Stimulated activated CD4-positive, alpha-beta T cell treated with anti-CD3 and anti-CD28 coated beads, Interleukin-1b, Interleukin-23, amount 100 ng/mL, for 1 hour (primary cell): ENCODE measurements at places on chromosomes 1 and 21.

- DNase-seq, result no peak
Measured at GRCh38 chr1:115076384-115076915, 12.9 kb downstream of the TSPAN2 start.

DNA sequence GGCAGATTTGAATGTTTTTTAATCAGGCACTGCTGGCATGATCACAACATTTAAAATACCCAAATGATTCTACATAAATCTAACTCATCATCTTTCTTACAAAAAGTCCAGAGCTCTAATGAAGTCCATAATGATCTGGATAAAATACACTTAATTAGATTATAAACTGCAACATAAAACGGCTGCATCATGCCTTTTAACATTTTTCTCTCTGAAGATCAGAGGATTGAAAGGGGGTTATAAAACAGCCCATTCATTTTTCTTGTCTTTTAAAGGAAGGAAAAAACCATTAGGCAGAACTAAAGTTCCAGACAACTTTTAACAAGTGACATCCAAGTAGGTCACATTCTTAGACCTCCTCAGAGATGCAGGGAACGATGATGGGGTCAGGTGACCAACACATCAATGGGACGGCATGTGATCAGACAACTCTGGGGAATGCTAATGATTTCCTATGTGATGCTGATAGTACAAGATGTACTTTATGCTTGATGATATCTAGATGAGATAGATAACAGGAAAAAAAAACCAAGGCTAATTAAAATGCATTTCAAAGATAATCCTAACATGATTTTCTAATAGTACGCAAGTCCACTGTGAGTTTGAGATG lies 455.1 kb downstream of the SMYD3 start:
- DNase-seq, result no peak

DNA sequence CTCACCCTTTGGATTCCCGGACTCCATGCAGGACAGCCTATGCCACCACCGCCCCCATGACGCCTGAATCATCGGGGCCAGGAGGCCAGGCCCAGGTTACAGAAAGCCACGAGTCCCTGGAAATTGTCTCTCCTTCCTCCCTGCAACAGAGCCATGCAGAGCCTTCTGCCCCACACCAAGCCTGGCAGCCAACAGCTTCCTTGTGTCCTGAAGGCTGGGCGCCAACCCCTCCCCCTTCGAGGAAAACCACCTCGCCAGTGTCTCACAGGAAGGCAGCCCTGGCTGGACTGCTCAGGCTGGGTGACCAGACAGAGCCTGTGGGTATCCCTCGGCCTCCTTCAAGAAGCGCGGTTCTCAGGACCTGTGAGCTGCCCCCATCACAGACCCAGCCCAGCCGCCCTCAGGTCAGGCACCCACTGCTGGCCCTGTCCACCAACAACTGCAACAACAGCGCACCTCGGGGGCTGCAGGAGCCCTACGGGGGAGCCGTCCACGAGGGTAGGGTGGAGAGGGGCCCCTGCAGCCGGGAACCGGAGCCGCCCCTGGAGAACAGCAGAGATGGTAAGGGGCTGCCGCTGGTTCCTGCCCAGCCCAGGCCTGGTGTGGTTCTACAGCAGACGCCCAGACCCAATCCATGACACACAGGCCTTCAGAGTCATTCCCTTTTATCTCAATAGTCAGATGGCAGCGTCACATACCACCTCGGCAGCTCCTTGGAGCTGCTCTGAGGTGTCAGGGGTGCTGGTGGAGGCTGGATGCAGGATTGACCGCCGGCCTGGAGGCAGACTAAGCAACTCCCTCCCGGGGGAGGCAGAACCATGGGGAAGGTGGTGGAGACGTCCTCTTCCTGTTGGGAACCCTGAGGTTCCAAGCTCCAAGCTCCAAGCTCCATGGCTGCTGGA lies 23.7 kb downstream of the KIAA1614 start:
- DNase-seq, result no peak

DNA sequence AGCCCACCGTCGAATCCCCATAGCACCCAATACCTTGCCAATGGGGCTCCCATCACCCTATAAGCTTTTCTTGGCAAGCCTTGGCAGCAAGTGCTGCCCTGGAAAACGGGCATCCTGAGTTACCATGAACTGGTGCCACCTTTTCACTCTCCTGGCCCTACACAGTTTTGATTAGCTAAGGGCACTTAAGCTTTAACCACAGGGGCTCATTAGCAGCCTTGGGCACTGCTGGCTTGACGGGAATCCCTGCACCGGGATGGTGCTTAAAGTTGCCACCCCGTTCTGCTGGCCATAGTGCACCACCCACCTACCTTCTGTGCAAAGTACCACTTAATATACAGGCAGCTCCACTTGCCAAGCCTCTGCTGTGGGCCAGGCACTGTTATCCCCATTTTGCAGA lies 13.7 kb downstream of the PARS2 start:
- DNase-seq, result no peak

- DNase-seq, result no peak
Measured at GRCh38 chr1:109782514-109782913, 18.8 kb upstream of the EPS8L3 start.

DNA sequence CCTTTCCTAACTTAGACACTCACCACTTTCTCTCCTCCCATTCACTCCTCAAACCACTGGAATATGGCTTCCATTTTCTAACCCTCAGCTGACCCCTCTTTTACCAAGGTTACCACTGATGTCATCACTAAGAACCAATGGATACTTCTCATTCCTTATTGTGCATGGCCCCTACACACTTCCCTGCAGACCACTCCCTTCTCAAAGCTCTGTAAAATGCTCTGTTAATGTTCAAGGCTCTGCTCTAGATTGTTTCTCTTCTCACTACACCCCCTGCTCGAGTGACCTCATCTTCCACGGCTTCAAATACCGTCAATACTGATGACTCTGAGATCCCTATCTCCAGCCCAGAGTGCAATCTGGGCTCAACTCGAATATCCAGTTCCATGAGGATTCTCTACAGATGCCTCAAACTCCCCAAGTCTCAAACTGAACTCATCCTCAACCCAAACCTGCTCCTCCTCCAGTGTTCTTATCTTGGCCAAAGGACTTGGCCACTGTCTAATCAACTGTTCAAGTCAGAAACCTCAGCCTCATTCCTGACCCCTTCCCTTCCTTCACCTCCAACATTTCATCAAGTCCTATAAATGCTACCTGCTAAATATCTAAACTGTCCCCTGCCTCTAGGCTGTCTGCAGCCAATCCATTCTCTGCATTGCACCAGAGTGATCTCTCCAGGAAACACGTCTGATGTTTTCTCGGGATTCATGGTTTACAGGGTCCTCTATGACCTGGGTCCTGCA lies 41.3 kb upstream of the BMP8B start:
- DNase-seq, result no peak

- DNase-seq, result no peak
Measured at GRCh38 chr1:79976287-79976686, 969.8 kb upstream of the ADGRL4 start.
